BE2C (cell line): ENCODE measurements at places on chromosomes 12 and 14.

DNA sequence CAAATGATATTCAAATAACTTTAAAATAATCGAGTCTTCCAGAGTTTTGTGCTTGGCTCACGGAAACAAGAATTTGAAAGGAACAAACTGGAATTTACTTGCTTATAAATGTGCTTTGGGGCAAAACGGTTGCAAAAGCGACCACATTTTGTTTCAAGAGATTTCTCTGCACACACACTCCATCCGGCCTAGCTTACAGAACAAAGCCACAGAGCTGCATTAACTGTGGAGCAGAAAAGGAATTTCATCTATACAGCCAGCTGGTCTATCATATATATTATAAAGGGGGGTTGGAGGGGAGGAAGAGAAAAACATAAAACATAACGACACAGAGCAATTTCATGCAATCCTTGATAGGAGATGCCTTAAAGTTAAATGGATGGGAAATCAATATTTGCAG is 153.0 kb downstream of the MYRFL start:
- DNase-seq = no peak

DNA sequence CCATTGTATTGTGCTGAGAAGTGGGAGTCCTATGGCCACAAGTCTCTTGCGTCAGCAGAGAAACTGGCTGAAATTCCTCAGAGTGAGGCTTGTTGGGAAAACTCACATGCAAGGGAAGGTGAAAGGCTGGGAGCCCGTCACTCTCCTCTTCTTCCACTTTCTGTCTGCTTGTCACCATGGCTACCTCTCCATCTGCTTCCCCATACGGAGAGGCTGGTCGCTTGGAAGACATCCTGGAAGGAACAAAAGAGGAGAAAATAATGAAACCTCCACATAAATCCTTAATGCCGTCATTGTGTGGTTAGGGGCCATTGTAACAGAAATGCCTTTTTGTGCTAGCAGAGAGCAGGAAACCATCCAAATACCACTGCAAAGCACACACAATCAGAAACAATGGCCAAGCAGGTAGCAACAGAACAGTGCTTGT is 53.7 kb downstream of the SOX5 start:
- no peak for DNase-seq

- peak; percentile 55 for DNase-seq
These were observed 35.7 kb downstream of the MRPL42 start for GRCh38 chr12:93502802-93503623.

DNA sequence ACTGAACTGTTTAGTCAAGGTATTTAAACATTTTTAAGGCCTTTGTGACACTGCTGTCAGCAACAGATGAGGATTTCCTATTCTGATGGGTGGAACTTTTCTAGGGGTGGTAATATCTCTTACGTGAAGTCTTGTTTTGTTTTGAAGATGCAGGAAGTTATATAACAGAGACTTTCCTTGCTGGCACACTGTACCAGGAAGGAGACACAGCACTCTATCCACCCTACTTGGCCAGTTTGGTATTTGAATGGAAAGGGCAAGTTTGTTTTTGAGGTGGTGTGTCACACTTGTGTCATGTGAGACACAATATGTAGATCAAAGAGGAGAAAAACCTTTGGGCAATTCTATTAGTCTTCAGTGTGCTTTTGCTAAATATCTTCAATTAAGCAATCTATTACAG is 51.6 kb upstream of the SRP54 start:
- no peak for DNase-seq

DNA sequence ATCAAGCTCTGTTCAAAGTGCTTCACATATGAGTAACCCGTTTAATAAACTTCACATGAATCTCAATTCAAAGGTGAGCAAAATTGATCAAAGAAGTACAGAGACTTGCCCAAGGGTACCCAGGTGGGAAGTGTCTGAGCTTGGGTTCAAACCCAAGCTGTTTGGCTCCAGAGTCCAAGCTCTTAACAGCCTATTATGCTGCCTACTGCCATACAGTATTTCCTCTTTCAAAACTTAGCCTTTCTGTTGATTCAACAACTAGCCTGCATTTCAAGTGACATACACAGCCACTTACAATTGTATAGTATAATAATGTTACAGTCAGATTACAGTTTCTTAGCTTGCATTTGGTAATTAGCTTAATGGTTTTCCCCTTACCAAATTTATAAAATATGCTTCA is 29.7 kb downstream of the FRMD6 start:
- no peak for DNase-seq

DNA sequence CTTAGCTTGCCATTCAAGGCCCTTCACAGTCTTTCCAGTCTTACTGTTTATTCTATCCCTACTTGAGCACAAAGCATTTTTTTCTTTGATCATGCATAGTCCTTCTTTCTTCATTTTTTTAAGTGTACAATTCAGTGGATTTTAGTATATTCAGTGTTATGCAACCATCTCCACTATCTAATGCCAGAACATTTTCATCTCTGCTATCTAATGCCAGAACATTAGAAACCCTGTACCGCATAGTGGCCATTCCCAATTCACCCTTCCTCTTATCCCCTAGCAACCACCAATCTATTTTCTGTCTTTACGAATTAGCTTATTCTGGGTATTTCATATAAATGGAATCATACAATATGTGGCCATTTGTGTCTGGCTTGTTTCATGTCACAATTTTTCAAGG is 13.4 kb downstream of the LPCAT3 start:
- no peak for DNase-seq

GRCh38 chr14:21087294-21088091 is 11.0 kb downstream of the ZNF219 start:
- no peak for DNase-seq

DNA sequence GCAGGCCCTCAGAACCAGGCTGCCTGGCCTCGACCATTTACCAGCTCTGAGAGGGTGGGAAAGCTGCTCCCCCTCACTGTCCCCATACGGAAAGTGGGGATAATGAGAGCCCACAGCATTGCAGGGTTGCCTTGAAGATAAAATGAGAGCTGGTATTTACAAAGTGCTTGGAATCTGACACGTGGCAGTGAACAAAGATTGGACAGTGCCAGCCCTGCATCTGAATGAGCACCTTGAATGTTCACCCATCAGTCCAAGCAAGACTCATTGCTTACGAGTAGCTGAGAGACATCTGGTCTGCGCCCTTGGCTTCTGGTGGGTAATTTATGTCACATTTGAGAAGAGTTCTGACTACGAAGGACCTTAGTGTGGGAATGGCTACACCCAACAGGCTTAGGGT is 67.5 kb downstream of the CLMN start:
- DNase-seq = no peak

GRCh38 chr12:120161852-120162251 is 32.7 kb downstream of the GCN1 start:
- DNase-seq = no peak

GRCh38 chr12:96233168-96233567 is 39.0 kb downstream of the ELK3 start:
- DNase-seq = no peak

- no peak for DNase-seq
These were observed 32.7 kb downstream of the DIP2B start for GRCh38 chr12:50537538-50537919.
